ENCODE measurements at places on chromosomes 16 and 17.

GRCh38 chr16:2326191-2326590 lies 14.3 kb downstream of the ABCA3 start:
- H3K27me3 ChIP-seq = no peaks in the 10 kb centered on the region
- H3K27ac ChIP-seq = peak overlapping the region; percentile 70
- H3K36me3 ChIP-seq = peaks cover 45% of the 10 kb centered on the region
- DNase-seq = peak; percentile 64
- H3K4me3 ChIP-seq = peak overlapping the region; percentile 48
- no peaks in the 10 kb centered on the region for H3K4me1 ChIP-seq

DNA sequence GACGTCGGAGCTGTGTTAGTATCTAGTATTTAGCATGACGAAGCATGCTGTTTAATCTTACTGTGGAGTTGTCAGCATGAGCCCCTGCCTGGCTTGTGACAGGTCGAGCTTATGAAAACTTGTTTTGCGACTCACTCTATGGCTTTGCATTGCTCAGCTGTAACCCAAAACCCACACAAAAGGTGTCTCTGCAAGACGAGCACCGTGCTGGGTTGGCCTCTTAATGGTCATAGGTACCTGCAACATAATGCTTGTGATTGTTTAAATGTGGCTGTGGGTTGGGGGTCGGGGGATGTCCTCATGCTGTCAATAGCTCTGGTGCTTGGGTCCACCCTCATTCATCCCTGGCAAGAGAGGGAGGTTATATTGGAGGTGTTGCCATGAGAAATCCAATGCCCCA lies 5.4 kb downstream of the NTN1 start:
- peaks cover 61% of the 10 kb centered on the region for H3K27me3 ChIP-seq
- H3K27ac ChIP-seq = no peak overlapping the region
- H3K36me3 ChIP-seq = no peaks in the 10 kb centered on the region
- H3K4me3 ChIP-seq = no peak overlapping the region

- no peak for DNase-seq
- no peaks in the 10 kb centered on the region for H3K4me1 ChIP-seq
- no peak overlapping the region for H3K4me3 ChIP-seq
- H3K27me3 ChIP-seq = no peaks in the 10 kb centered on the region
Measured at GRCh38 chr17:15007147-15007553, 258.0 kb downstream of the PMP22 start.

DNA sequence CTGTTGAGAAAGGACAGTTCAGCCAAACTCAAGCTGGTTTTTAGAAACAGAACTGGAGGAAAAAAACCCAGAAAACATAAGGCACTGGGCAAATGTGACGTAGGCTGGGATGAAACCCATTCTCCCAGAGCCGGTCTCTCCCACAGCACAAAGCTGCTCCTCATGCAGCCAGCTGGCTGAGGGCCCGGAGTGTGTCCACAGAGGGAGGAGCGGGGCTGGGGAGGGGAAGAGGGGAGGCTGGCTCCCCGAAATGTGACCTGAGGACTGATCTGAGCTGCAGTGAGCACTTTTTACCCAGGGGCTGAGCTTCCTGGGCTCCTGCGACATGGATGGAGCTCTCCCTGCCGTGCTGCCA lies 20.8 kb downstream of the FOXF1 start:
- DNase-seq = peak; percentile 64
- no peak overlapping the region for H3K4me3 ChIP-seq
- peaks cover 17% of the 10 kb centered on the region for H3K36me3 ChIP-seq
- H3K4me1 ChIP-seq = no peaks in the 10 kb centered on the region
- H3K27me3 ChIP-seq = no peaks in the 10 kb centered on the region
- no peak overlapping the region for H3K27ac ChIP-seq

- no peak for DNase-seq
- no peaks in the 10 kb centered on the region for H3K27me3 ChIP-seq
- H3K27ac ChIP-seq = no peak overlapping the region
- no peaks in the 10 kb centered on the region for H3K4me1 ChIP-seq
- H3K4me3 ChIP-seq = no peak overlapping the region
- peaks cover 16% of the 10 kb centered on the region for H3K36me3 ChIP-seq
Measured at GRCh38 chr17:42691021-42691545, 8.8 kb downstream of the CNTNAP1 start.

DNA sequence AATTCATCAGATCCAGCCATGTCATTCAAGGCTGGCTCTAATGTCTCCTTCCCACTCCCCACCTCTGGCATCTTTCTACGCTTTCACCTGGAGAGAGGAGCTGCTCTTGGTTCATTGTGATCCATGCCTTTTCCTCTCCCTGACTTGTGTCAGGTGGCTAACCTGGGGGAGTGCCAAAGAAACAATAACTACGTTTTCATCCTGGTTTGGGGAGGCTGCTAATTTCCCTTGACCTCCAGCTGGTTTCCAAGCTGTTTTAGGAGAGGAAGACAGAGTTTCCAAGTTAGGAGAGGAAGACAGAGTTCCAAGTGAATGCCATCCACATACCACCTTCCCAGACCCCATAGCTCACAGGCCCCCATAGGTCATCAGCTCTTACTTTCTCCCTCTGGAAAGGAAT lies 40.0 kb upstream of the HLF start:
- no peaks in the 10 kb centered on the region for H3K27me3 ChIP-seq
- H3K4me1 ChIP-seq = no peaks in the 10 kb centered on the region
- no peaks in the 10 kb centered on the region for H3K36me3 ChIP-seq

DNA sequence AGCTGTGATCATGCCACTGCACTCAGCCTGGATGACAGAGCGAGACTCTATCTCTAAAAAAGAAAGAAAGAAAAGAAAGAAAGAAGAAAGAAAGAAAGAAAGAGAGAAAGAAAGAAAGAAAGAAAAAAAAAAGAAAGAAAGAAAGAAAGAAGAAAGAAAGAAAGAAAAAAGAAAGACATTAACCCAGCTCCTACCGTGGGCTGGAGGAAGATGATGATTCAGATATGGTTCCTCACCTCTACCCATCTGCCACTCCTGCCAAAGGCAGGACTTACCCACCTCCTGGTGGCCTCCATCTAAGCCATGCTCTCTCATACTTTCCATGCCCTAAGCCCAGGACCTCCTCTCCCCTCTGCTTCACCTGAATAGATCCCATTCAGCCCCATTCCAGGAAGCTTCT lies 93.3 kb upstream of the LHX1 start:
- H3K27me3 ChIP-seq = peaks cover 22% of the 10 kb centered on the region
- no peaks in the 10 kb centered on the region for H3K4me1 ChIP-seq
- H3K4me3 ChIP-seq = no peak overlapping the region
- no peaks in the 10 kb centered on the region for H3K36me3 ChIP-seq
- DNase-seq = no peak

DNA sequence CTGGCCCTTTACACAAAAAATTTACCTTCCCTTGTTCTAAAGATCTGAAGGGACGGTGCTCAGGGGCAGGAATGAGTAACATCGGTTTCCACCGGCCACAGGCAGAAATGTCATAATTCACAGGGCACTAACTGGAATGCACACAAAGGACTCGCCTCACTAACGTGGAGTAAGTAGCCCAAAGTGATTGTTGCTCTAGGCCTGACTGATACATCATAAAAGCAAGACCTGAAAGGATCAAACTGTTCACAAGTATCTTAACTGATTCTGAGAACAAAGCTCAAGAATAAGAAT lies 8.9 kb upstream of the TCF25 start:
- H3K4me1 ChIP-seq = peaks cover 18% of the 10 kb centered on the region
- no peaks in the 10 kb centered on the region for H3K36me3 ChIP-seq
- no peak overlapping the region for H3K4me3 ChIP-seq
- no peaks in the 10 kb centered on the region for H3K27me3 ChIP-seq
- no peak for DNase-seq

- no peaks in the 10 kb centered on the region for H3K36me3 ChIP-seq
- no peak overlapping the region for H3K4me3 ChIP-seq
- H3K27me3 ChIP-seq = no peaks in the 10 kb centered on the region
- no peak overlapping the region for H3K27ac ChIP-seq
- no peak for DNase-seq
Measured at GRCh38 chr16:24685539-24686432, 43.7 kb upstream of the TNRC6A start.

DNA sequence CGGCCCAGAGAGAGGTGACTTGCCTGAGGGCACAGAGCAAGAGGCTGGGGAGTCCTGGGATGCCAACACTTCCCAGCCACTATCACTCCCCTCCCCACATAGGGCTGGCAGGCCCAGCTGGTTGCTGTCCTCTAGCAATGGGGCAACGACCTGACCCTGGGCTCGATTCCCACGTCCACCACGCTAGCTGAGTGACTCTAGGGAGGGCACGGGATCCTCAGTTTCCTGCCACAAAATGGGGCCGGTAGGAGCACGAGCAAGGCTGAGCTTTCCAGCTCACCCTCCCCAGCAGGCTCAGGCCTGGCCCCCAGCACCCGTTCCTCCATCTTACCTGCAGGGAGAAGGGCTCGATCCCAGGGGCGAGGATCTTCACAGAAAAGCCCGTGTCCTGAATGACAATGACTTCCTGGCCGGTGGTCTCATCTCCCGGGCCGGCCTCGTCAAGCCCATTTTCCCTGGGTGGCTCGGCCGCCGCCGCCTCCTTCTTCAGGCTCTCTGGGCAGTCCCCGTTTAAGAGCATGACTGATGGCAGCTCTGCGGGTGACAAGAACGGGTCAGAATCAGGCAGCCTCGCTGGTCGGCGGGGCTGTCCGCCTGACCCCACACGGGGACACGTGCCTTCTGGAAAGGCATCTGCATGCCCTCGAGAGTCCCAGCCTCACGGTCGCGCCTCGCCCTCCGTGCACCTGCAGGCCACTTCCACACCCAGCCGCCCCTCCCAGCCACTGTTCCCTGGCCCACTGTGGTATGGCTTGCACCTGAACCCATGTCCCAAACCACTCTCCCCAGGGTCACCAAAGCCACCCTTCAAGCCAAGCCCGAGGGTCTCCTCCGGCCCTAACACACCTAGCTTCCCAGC lies 7.3 kb downstream of the CLUH start:
- H3K27ac ChIP-seq = no peak overlapping the region
- H3K36me3 ChIP-seq = peaks cover 46% of the 10 kb centered on the region
- peak; percentile 58 for DNase-seq

- H3K4me1 ChIP-seq = peaks cover 39% of the 10 kb centered on the region
- H3K27ac ChIP-seq = no peak overlapping the region
- H3K27me3 ChIP-seq = no peaks in the 10 kb centered on the region
- no peak overlapping the region for H3K4me3 ChIP-seq
Measured at GRCh38 chr17:64110379-64111152, 19.4 kb downstream of the ERN1 start.

GRCh38 chr17:3590231-3590630 lies 19.0 kb downstream of the TRPV1 start:
- H3K27me3 ChIP-seq = no peaks in the 10 kb centered on the region
- H3K36me3 ChIP-seq = peaks cover 25% of the 10 kb centered on the region
- no peaks in the 10 kb centered on the region for H3K4me1 ChIP-seq
- no peak overlapping the region for H3K4me3 ChIP-seq

- no peak for DNase-seq
- no peaks in the 10 kb centered on the region for H3K36me3 ChIP-seq
- H3K27ac ChIP-seq = no peak overlapping the region
Measured at GRCh38 chr16:24013864-24014645, 178.3 kb downstream of the PRKCB start.

GRCh38 chr16:1394367-1394951 lies 20.0 kb downstream of the UNKL start:
- DNase-seq = no peak
- H3K4me1 ChIP-seq = no peaks in the 10 kb centered on the region
- no peaks in the 10 kb centered on the region for H3K27me3 ChIP-seq
- H3K36me3 ChIP-seq = peaks cover 65% of the 10 kb centered on the region
- H3K4me3 ChIP-seq = no peak overlapping the region
- no peak overlapping the region for H3K27ac ChIP-seq

- H3K4me3 ChIP-seq = no peak overlapping the region
- H3K27me3 ChIP-seq = no peaks in the 10 kb centered on the region
- no peak overlapping the region for H3K27ac ChIP-seq
- no peak for DNase-seq
Measured at GRCh38 chr16:30728899-30729672, 19.1 kb upstream of the PHKG2 start.

- H3K4me3 ChIP-seq = no peak overlapping the region
- no peaks in the 10 kb centered on the region for H3K27me3 ChIP-seq
- H3K36me3 ChIP-seq = no peaks in the 10 kb centered on the region
- peak; percentile 67 for DNase-seq
- no peak overlapping the region for H3K27ac ChIP-seq
Measured at GRCh38 chr16:19166500-19166899, 1.5 kb upstream of the SYT17 start.

- H3K27me3 ChIP-seq = no peaks in the 10 kb centered on the region
- no peaks in the 10 kb centered on the region for H3K36me3 ChIP-seq
- H3K4me1 ChIP-seq = no peaks in the 10 kb centered on the region
- DNase-seq = no peak
Measured at GRCh38 chr16:51326131-51326856, 175.2 kb upstream of the SALL1 start.

DNA sequence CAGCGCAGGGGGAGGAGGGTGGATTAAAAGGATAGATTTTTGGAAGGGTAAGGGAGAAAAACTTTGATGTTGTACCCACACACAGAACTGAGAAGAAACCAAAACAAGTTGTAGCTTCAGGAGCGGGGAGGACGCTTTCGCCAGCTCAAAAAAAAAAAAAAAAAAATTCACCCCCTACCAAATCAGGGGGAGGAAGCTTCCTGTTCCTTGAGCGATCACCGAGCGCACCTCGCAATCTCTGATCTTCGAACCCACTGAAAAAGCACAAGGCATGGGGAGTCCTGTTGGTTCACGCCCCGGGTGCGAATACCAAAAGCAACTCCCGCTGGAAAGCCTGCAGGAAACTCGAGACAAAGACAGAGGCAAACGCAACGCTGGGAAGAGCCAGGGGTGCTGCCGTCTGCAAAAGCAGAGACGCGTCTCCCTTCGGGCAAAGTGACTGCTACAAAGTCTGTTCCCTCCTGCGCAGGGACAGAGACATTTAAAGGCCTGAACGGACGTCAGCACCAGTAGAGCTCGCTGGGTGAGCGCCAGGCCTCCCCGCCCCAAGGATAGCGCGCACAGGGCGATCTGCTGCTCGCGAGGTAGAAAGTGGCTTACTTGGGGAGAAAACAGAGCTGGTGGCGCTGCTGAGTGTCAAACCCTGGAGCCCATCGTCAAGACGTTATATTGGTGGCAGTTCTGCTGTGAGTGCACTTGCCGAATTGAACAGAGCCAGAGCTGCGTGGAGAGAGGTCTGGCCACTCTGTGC lies 190.4 kb downstream of the USP22 start:
- no peaks in the 10 kb centered on the region for H3K4me1 ChIP-seq
- no peak for DNase-seq
- no peak overlapping the region for H3K27ac ChIP-seq

GRCh38 chr16:81533175-81533507 lies 88.5 kb downstream of the CMIP start:
- no peaks in the 10 kb centered on the region for H3K36me3 ChIP-seq
- no peaks in the 10 kb centered on the region for H3K27me3 ChIP-seq
- no peak for DNase-seq
- H3K27ac ChIP-seq = no peak overlapping the region
- no peaks in the 10 kb centered on the region for H3K4me1 ChIP-seq

DNA sequence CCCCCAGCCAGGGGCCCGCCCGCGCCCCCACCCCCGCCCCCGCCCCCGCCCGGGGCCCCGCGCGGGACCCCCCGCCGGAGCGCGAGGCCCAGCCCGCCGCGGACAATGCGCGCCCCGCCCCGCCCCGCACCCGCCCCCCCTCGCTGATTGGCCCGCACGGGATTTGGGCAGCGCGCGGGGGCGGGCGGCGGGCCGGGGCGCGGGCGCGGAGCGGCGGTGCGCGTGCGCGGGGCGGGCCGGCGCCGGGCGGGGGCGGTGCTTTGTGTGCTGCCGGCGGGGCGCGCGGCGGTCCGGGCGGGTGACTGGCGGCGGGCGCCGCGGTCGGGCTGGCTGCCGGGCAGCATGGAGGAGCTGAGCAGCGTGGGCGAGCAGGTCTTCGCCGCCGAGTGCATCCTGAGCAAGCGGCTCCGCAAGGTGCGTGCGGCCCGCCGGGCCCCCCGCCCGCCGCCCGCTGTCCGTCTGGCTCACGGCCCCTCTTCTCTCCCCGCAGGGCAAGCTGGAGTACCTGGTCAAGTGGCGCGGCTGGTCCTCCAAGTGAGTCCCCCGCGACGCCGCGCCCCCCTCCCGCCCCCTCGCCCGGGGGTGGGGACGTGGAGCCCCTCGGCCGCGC lies at the start of gene CBX2:
CBX2 (plus strand) TSS at position 255 of the 610 bp plus-strand sequence; CDS start at position 343, 88 bp downstream.
- peak; percentile 90 for DNase-seq
- no peaks in the 10 kb centered on the region for H3K36me3 ChIP-seq
- H3K27me3 ChIP-seq = peaks cover 64% of the 10 kb centered on the region
- H3K4me3 ChIP-seq = peak within 1 kb of the TSS; percentile 60
